Central memory CD4-positive, alpha-beta T cell (primary cell): ENCODE measurements at places on chromosomes 3 and 15.

- DNase-seq, result no peak
These were observed 72.4 kb upstream of the FOXB1 start for GRCh38 chr15:59931646-59932261.

DNA sequence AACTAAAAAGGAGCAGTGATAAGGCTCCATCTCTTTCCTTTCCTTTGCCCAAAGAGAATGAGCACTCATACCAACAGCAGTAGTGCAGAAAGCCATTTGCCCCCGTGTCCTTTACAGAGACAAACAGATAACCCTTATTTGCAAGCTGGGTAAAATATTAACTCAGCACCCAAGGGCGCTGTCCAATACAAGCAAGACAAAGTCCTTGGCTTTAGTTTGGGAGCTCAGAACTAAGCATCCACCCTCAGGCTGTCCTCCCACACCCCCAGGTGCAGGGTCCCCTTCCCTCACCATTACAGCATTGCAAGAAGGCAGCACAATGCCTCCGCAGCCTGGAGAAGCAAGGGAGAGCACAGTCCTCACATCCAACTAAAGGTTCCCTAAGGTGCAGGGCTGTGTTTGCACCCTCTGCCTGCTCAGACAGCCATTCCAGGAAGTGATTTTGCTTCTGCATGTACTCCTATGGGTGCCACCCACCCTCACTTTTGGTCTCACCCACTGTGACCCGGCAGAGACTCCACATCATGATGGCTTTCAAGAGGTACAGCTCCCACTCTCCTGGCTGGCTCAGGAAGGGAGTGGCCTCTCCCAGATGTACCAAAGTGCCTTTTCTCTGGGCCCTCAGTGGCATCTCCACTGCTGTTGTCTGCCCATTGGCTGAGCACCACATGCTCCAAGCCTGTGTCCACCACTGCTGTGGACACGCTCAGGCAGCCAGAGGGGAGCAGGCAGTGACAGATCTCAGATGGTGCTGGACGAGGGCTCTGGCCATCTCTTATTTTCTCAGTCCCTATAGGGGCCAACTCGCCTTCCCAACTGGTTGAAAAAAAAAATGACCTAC lies 34.1 kb upstream of the HES1 start:
- DNase-seq, result no peak

- no peak for DNase-seq
These were observed 53.9 kb downstream of the RAP2B start for GRCh38 chr3:153215966-153216365.

GRCh38 chr15:37053166-37053565 lies 47.2 kb downstream of the MEIS2 start:
- no peak for DNase-seq

DNA sequence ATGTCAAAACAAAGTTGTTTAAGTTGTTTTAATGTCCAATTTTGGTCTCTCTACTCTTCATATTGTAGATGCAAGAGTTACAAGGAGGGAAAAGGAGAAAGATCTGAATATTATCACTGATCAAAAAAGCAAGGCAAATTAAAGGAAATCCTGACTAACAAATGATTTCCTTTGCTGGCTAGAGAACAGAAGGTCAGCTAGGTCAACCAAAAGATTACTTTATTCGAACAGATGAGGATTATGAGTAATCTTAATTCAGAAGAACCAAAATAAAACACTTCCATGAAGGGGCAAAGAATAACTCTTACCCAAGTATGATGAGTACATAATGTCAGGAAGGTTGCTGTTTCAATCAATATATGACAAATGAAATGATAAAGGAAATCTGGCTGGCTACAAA lies 33.8 kb downstream of the CPNE4 start:
- no peak for DNase-seq

DNA sequence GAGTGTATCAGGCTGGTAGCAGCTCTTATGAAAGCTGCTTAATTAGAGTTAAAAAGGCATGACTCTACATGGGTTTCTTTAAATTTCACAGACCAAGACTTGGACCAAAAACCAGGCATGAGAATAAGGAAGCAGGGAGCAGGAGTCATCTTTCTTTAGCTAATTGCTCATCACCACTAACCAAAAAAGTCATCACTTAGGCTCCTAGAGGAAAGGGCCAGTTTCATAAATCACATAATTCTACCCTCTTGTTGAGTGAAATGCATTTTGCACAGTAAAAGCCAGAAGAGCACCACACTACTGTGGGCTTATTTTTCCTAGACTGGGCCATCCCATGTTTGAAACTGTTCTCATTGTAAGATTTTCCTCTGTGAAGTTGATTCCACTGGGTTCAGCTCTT lies 175.6 kb downstream of the GREM1 start:
- DNase-seq, result no peak

GRCh38 chr3:42581400-42581708 lies 413 bp downstream of the SEC22C start:
- no peak for DNase-seq

DNA sequence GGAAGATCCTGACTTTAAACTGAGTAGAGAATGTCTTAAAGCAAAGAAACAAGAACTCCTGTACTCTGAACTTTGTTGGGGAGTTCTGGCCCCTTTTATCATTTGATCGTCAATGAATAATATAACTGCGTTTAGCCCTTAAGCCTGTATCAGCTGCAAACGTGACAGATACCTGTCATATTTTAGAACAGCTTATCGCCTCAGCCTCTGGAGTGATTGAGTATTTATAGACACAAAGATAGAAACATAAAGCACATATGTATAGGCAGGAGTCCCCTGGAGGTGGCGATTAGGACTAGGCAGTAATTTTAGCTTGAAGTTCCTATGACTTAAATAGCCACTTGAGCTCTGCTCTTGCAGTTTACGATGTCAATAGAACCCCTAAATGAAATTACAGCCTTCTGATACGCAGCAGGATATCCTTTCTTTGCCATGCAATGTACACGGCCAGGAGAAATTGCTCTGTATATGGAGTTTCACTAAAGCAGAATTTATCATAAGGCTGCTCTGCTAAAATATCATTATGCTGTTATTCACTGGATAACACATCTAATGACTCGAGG lies 321.8 kb downstream of the TIGIT start:
- no peak for DNase-seq

DNA sequence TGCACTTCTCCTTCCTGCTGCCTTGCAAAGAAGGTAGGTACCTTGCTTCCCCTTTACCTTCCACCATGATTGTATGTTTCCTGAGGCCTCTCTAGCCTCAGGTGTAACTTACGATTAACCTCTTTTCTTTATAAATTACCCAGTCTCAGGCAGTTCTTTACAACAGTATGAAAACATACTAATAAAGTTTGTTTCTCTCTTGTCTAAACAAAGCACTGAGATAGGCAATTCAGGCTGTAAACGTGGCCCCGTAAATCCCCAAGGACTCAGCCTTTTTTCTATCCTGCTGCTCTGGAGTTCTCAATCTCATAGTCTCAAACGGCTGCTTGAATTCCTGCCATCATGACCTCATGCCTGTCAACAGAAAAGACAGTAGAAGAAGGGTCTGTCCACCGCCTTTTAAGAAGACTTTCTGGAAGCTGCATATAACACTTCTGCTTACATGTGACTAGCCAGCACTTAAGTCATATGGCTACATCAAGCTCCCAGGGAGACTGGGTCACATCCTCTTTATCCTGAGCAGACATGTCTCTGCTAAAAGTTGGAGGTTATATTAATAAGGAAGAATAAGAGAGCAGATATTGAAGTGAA lies 257.8 kb downstream of the EBLN2 start:
- DNase-seq, result no peak

- DNase-seq, result no peak
These were observed 77.2 kb downstream of the OSBPL10 start for GRCh38 chr3:31903686-31904431.

DNA sequence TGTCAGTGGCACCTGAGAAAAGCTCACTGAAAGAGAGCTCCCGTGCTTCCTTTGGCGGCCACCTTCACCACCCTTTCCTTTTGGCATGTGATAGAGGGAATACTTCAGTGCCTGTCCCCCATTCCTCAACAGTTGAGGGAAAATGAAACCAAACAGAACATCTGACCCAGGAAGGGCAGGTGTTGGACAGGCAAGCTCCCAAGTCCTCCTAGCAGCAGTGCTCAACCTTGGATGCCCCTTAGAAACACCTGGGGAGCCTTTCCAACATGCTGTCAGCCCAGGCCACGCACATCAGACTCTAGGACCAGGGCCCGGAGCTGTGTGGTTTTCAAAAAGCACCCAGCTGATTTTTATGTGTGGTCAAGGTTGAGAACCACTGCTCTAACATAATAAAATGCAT lies 22.4 kb downstream of the LDHAL6B start:
- no peak for DNase-seq

GRCh38 chr3:77648214-77648613 lies 608.3 kb downstream of the ROBO2 start:
- no peak for DNase-seq

- DNase-seq, result no peak
These were observed 1.8 kb downstream of the GPR171 start for GRCh38 chr3:151201051-151201730.

- no peak for DNase-seq
These were observed 28.9 kb downstream of the PRTG start for GRCh38 chr15:55714064-55714463.

GRCh38 chr15:28943611-28944230 lies 57.9 kb downstream of the APBA2 start:
- DNase-seq, result no peak

DNA sequence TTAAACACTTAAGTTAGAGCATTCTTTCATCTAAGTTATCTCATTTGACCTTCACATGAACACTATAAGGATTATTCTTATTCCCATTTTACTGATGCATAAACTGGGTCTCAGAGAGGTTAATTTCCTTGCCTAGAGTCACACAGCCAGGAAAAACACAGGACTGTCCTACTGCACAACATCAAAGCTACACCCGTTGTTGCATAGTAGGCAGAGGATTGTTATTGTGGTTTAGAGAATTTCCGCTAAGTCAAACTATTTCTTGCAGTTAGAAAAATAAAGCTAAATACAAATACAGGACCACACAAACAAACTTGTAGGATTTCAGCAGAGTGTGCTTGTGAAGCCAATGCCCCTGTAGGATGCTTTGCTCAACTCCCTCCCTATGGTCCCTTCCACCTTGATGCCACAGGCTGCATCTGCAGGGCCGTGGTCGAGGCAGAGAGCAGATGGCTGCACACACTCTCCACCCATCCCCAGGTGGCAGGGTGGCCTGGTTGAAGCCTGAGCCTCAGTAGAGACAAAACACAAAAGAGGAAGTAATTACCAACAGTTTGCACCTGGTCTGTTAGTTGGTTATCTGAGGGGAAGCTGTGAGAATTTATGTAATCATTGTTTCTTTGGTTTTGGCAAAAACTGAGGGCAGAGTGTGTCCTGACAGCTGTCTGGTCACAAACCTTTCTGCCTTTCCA lies 41.1 kb upstream of the SKOR1 start:
- peak; percentile 17 for DNase-seq

DNA sequence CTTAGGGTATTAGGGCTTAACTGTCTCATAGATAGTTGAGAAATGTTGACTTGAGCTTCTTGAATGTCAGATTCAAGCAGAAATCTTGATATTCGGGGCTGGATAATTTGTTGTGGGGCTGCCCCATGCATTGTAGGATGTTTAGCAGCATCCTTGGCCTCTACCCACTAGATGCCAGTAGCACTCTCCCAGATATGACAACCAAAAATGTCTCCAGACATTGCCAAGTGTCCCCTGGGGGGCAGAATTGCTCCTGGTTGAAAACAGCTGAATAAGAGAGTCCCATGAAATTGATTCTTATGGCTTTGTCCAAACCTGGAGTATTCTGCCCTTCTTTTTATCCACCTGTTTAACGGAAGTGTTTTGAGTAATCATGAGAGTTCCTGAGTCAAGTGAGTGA lies 15.9 kb upstream of the LCMT2 start:
- DNase-seq, result no peak

GRCh38 chr3:111737706-111738086 lies 121.4 kb upstream of the PHLDB2 start:
- DNase-seq, result no peak

DNA sequence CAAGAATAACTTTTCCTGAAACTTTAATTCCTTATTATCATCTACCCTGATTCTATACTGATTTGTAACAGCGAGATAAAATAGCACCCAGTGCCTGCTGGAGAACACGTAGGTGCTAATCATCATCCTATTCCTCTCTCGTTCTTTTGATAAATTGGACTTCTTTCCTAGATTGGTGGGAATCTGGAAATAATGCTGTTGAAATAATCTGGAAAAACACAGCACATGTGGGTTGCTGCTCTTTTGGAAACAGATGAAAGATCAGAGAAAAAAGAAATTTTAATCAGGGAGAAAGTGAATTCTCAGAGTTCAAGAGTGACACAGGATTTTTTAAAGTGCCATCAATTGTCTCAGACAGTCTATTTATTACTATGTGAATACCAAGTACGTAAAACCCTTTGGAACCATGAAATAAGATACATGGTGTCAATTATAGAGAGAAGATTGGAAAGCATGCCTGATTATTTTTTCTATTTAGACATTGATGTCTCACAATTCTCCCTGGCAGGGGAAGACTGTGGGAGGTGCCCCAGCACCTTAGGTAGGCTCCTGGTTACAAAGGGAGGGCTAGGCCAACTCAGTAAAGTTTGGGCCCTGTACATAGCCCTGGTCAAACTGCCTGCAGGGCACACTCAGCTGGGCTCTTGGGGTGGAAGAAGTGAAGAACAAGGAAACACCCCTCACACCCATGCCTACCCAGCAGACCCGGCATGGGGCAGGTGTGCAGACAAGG lies 60.0 kb upstream of the SNRPA1 start:
- no peak for DNase-seq

DNA sequence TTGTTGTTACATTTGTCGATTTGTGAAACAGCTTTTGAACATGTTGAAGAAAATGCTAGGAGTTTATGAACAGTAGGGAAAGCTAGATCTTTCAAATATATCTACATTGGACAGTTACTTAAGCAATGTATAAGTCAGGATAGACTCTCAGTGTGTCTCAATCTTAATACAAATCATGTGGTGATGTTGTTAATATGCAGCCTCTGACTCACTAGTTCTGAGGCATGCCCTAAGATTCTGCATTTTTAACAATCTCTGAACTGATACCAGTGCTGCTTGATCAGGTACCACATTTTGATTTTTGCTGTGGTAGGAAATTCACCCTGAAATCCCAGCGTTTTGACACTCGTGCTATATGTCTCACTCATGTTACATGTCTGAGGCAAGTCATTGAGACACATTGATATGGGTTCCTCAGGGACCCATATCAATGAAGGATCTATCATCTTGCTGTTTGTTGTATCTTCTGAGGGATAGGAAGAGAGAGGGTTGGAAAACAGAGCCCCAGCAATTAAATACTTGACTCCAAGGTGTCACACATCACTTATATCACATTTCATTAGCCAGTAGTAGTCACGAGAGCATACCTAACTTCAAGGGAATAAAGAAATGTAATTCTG lies 597.9 kb downstream of the TAFA4 start:
- DNase-seq, result no peak
